HFFc6 (cell line): ENCODE measurements at places on chromosomes 11 and 22. TPM values are rescaled to one million over a fixed set of nuclear protein-coding genes. Genes with fewer than 3 reads are reported as not detected.

GRCh38 chr22:44139773-44140172, 41.0 kb upstream of the PARVG start:
- peaks cover 36% of the 10 kb centered on the region for H3K36me3 ChIP-seq
- H3K4me1 ChIP-seq, result no peaks in the 10 kb centered on the region
- H3K4me3 ChIP-seq, result no peak overlapping the region
- no peaks in the 10 kb centered on the region; the same call in 1 of the 2 replicates for H3K27me3 ChIP-seq
- no peak for DNase-seq

- H3K36me3 ChIP-seq, result peaks cover 12% of the 10 kb centered on the region
- H3K4me1 ChIP-seq, result peaks cover 45% of the 10 kb centered on the region
- DNase-seq, result no peak
- no peak overlapping the region for H3K4me3 ChIP-seq
Measured at GRCh38 chr11:65648997-65649493, 11.1 kb downstream of the SIPA1 start.

DNA sequence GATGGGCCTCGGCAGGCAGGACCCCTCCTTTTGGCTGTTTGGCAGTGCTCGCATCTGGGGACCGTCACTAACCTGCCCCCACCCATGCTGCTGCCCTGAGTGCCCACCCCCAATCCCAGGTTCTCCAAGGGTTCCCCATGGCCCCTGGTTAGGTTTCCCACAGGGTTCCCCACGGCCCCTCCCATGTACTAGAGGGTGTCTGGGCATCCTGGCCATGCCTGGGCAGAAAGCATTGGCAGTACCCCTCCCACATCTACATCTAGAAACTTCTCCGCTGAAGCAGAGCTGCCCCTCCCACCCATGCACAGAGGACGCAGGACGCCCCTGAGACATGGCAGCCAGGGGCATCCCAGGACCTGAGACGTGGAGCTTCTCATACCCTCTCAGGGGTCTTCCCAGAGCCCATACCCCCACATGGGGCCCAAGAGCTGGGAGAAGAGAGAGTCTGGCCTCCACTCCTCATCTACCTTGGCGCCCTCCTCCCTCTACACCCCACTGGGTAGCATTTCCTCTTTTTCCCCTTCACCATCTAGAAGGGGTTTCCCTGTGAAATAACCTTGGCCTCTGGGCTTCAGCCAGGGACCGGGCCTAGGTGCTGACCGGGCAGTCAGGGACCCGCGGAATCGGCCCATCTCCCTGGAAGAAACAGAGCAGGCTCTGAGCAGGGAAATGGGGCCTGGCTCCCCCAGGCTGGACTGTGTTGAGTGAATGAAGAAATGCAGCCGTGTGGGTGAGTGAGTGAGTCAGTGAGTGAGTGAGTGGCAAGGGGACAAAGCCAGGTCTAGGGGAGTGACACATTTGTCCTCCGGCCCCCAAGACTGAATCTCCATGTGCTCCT, 987.3 kb downstream of the BRD1 start:
- no peaks in the 10 kb centered on the region for H3K4me1 ChIP-seq
- no peak overlapping the region for H3K27ac ChIP-seq
- H3K36me3 ChIP-seq, result peaks cover 28% of the 10 kb centered on the region
- H3K4me3 ChIP-seq, result no peak overlapping the region

GRCh38 chr11:120714438-120714837, 202.9 kb downstream of the GRIK4 start:
- H3K36me3 ChIP-seq, result no peaks in the 10 kb centered on the region
- H3K4me1 ChIP-seq, result peaks cover 47% of the 10 kb centered on the region
- H3K4me3 ChIP-seq, result peak overlapping the region; percentile 80; the same call in 1 of the 2 replicates
- H3K27ac ChIP-seq, result no peak overlapping the region
- H3K27me3 ChIP-seq, result peaks cover 19% of the 10 kb centered on the region

- H3K4me1 ChIP-seq, result peaks cover 28% of the 10 kb centered on the region
- H3K36me3 ChIP-seq, result no peaks in the 10 kb centered on the region
- H3K27ac ChIP-seq, result no peak overlapping the region
Measured at GRCh38 chr11:111469200-111469599, 43.0 kb downstream of the BTG4 start.

DNA sequence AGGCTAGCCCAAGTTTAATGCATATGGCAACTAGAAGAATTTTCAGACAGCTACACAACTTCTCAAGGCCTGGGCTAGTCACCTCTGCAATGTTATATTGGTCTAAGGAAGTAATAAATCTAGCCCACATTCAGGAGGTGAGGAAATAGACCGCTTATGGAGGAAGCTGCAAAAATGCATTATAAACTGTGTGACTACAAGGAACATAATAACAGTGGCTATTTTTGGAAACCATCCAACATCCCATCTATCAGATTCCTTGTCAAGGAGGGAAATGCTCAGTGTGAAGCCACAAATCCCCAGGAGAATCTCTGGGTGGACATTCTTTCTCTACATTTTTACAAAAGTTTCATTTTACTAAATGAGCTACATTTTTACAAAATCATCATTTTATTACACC, 76.1 kb downstream of the BBOX1 start:
- no peak overlapping the region for H3K4me3 ChIP-seq
- no peaks in the 10 kb centered on the region for H3K36me3 ChIP-seq
- no peak overlapping the region for H3K27ac ChIP-seq
- no peaks in the 10 kb centered on the region for H3K27me3 ChIP-seq

DNA sequence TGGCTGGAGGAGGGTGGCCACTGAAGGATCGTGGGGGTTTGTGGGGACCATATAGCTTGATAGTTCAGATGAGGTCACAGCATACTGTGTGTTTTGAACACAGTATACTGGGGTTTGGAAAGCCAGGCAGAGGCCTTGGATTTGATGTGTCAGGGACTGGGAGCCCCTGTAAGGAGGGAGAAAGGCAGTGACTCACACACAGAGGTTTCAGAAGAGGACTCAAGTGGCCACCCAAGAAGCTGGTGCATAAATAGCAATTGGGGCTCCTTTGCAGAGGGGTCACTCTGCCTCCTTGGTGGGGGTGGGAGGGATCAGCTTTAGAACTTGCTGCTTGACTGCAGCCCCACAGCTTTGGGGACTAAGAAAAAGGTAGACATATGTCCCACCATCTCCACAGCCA, 39.3 kb downstream of the SLC5A1 start:
- H3K27ac ChIP-seq, result no peak overlapping the region
- H3K36me3 ChIP-seq, result no peaks in the 10 kb centered on the region
- peaks cover 3% of the 10 kb centered on the region; the same call in 1 of the 2 replicates for H3K27me3 ChIP-seq
- peaks cover 10% of the 10 kb centered on the region for H3K4me1 ChIP-seq
- no peak overlapping the region for H3K4me3 ChIP-seq

DNA sequence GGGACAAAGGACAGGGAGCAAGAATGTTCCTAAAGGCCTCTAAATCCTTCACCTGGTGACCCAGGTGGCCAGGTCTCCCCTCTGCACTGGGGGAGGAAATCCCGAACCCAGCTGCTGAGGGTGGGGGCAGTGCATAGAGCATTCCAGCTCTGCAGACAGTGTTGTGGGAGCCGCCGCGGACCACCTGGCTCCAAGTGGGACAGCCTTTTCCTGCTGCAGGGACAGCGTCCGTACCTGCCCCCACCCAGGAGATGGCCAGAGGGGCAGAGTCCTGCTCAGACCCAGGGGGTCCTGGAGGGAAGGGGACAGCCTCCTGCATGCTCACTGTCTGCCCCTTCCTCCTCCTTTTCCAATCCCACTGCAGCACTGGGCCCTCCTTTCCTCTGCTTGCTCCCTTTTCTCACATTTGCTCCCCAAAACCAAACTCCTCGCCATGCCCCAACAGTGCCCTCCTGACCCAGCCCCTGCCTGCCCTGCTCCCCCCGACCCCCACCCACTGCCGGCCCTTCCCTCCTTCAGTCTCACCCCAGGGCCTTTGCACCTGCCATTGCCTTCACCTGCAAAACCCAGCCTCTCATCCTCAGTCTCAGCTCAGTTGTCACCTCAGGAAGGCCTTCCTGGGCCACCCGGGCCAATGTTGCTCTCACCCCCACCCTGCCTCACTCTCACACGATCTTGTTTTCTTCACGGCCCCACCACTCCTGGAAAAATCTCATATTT, 12.8 kb downstream of the PNPLA5 start:
- H3K4me3 ChIP-seq, result no peak overlapping the region
- H3K4me1 ChIP-seq, result 0 out of 2 replicates have a peak, but pooled peaks cover 5% of the 10 kb centered on the region
- H3K36me3 ChIP-seq, result no peaks in the 10 kb centered on the region
- peaks cover 27% of the 10 kb centered on the region for H3K27me3 ChIP-seq
- no peak overlapping the region for H3K27ac ChIP-seq
- DNase-seq, result no peak

DNA sequence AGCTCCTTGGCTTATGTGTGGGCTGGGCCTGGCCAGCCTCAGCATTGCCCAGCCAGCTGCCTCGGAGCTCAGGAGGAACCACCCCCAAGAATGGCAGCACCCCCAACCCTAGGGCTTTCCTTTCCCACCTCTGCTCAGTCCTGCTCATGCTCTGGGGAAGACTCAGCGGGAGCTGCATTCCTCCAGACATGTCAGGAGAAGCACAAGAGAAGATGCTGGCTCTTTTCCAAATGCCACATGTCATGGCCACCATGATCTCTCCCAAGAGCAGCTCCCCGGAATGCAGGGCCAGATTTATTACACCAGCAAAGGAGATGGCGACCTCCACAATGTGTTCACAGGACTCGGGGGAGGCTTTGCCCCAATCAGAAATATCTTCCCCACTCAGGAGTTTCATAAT, 143.7 kb downstream of the PKNOX2 start:
- H3K27me3 ChIP-seq, result peaks cover 31% of the 10 kb centered on the region
- no peaks in the 10 kb centered on the region for H3K4me1 ChIP-seq
- no peak for DNase-seq
- no peak overlapping the region for H3K4me3 ChIP-seq
- no peak overlapping the region for H3K27ac ChIP-seq

GRCh38 chr11:11622772-11623171, 967 bp upstream of the GALNT18 start:
- no peak overlapping the region for H3K27ac ChIP-seq
- no peak overlapping the region for H3K4me3 ChIP-seq
- peaks cover 42% of the 10 kb centered on the region for H3K27me3 ChIP-seq

DNA sequence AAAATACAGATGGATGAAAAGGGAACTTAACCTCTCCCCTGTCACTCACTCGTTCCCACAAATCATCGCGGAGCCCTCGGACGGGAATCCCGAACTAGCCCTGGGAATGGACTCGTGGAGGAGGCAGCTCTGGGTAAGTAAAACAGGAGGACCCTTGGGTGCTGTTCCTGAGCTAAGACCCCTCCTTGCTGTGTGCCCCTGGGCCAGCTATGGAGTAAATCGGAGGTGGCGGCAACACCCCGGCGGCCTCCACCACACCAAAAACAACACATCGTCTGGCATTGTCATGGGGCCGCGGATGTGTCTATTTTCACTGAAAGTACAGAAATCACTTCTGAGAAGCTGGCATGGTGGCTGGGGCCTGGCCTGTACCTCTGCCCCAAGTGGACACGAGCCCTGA, 12.1 kb downstream of the CPT1A start:
- no peak overlapping the region for H3K4me3 ChIP-seq
- no peak for DNase-seq
- H3K27me3 ChIP-seq, result no peaks in the 10 kb centered on the region; the same call in 1 of the 2 replicates
- H3K36me3 ChIP-seq, result peaks cover 7% of the 10 kb centered on the region; the same call in 1 of the 2 replicates
- peaks cover 10% of the 10 kb centered on the region for H3K4me1 ChIP-seq
- H3K27ac ChIP-seq, result no peak overlapping the region

TRIM29 gene
- total RNA-seq, result 1.2 to 3.0 TPM (median 1.7 TPM) in 3 replicates
